ENCODE measurements at places on chromosomes 1 and 21.

DNA sequence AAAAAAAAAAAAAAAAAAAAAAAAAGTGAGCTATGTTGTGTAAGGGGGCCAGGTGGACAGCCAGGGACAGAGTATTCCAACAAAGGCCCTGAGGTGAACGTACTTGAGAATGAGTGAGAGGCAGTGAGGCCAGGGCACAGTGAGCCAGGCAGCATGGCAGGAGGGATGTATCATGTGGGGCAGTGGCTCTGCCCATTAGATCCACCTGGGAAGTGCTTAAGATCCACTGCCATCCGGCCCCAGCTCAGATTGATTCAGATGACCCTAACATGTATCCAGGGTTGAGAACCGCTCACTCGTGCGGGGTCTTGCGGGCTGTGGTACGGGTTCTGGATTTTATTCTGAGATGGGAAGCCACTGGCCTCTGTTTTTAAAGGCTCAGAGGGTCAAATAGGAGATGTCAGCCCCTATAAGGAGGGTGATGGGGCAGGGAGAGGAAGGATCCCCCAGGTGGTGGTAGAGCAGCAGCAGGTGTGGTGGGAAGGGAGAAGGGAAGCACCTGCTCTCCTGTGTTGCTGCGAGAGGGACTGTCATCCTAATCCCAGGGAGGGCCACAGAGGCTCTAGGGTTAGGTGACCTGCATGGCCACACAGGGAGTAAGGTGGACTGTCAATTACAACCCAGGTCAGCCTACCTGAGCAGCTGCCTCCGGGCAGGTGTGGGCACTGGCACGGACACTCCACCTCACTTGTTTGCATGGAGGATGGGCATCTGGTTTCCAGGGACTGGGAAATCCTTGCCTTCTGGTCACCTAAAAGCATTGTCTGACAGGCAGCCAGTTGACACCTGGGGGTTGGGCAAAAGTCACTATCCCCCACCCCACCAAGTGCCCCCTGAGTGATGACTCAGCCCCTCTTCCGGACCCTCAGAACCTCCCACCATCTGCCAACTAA is 31.6 kb downstream of the CDK18 start:
- DNase-seq: no peak

GRCh38 chr1:186753241-186753640 is 73.0 kb upstream of the PTGS2 start:
- DNase-seq: no peak

GRCh38 chr1:47967864-47968555 is 29.2 kb downstream of the TRABD2B start:
- DNase-seq: no peak

- DNase-seq: no peak
Measured at GRCh38 chr1:43942411-43942810, 4.3 kb upstream of the IPO13 start.

GRCh38 chr1:203122159-203122558 is 5.4 kb upstream of the ADORA1 start:
- no peak for DNase-seq

DNA sequence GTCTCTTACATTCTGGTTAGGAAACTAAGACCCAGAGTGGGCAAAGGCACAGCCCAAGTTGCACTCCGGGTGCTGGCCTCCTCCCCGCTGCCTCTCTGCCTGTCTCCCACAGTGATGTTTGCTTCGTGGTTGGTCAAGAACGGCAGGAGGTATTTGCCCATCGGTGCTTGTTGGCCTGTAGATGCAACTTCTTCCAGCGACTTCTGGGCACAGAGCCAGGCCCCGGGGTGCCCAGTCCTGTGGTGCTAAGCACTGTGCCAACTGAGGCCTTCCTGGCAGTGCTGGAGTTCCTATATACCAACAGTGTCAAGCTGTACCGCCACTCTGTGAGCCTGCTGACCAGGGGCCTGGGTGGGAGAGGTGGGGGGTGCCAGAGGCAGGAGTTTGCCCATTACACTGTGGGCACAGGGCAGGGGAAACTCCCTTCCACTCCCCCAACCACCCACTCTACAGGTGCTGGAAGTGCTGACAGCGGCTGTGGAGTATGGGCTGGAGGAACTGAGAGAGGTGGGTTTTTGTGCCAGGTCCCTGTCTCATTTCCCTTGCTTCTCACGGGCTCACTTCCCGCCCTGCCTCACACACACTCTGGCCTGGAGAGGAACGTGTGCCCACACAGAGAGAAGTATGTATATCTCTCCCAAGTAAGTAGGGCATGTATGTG is 1.9 kb downstream of the BTBD19 start:
- DNase-seq: no peak

DNA sequence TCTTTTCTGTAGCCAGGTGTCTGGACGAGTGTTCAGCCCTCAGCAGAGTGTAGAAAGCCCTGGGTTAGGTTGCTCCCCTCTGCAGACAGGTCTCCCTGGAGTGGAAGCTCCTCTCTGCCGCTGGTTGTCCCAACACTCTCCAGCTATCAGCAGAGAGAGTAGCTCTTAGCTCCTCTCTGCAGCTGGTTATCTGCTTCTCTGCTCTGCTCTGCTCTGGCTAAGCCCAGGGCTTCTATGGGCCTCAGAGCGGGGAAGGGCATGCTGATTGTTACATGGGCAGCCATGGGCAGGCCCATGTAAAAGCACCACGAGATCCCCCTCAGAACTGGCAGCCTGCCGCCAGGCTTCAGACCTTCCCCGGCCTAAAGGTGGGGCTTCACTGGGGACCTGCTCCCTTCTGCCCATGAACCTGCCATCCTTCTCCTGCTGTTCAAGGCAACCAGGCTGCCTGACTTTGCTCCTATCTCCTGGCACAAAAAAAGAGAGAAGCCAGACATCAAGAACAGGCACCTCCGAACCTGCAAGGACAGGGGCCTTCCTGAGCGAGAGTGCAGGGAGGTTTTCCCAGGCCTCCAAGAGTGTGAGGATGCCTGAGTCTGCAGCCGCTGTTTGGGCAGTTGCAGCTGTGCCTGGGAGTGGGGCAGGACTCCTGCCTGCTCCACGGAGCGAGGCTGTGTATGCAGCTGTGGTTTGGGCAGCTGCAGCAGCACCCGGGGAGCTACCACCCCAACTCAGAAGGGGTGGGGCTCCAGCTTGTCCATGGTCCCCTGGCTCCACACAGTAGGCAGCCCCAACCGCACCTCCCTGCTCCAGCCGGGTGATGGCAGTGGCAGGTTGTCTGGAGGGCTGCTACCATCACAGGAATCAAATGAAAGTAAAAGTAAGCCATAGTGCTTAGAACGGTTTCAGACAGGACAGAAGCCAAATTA is 973.7 kb downstream of the LTN1 start:
- no peak for DNase-seq

DNA sequence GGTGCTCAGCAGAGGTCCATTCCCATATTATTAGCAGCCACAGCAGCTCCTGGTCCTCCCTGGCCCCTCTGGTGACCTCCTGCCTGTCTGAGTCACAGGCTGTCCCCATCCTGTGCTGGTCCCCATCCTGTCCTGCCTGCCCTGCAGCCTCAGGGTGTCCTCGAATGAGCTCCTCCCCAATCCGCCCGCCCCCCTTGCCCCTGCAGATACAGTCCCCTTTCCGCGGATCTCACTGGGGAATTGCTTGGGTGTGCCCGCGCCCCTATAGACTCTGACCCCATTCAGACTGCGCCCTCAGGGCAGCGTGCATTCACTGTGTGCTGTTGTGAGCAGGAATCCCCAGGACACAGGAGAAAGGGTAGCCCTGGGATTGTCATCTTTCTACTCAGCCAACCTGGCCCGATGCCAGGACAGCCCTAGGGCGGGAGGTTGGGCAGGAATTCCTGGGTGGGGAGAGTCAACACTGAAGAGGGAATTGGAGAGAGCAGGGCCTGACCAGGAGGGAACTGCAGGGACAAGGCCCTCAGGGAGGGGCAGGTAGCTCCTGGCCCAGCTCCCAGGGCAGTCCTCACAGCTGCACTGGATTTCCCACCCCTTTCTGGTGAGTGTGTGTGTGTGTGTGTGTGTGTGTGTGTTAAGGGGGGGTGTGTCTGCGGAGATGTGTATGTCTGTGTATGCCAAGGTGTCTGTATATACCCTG is 1.1 kb upstream of the GUCA2A start:
- DNase-seq: no peak

DNA sequence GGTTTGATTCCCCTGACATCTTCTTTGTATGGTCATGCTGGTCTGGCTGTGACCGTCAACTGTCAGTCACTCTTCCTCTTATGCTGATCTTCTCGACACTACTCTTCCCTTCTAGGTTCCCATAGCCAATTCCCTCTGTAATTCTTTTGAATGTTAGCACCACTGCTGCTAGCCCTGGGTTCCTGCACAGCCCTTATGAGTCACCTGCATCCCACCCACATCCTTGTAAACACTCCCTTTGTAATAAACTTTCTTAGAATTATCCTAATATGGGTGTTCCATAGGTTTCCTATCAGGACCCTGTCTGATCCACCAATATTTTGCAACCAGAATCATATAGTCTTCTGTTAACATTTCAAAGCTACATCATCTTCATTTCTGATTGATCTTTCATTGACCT is 37.1 kb downstream of the JUN start:
- DNase-seq: no peak

- DNase-seq: no peak
Measured at GRCh38 chr1:181111559-181111958, 23.1 kb downstream of the IER5 start.

- no peak for DNase-seq
Measured at GRCh38 chr1:31299365-31299764, 2.5 kb downstream of the ZCCHC17 start.

DNA sequence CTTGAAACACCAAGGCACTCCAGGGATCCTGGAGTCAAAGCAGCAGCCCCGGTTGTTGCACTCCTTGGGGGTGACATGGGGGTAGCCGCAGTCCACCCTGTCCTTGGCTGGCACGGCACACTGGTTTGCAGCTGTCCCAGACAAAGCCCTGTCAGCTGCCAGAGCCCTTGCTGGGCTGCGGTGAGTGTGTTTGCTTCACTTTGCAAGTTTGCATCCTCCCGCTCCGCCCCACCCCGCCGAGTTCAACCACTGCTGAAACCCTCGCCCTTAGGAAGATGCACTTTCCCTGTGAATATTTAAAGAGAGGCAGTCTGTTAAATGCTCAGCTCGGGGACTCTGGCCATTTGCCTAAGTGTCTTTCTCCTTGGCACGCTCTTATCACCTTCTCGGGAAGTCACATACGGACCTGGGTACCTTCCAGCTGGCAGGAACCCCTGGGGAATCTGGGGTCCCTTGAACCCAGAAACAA is 1.7 kb downstream of the TFF3 start:
- no peak for DNase-seq

DNA sequence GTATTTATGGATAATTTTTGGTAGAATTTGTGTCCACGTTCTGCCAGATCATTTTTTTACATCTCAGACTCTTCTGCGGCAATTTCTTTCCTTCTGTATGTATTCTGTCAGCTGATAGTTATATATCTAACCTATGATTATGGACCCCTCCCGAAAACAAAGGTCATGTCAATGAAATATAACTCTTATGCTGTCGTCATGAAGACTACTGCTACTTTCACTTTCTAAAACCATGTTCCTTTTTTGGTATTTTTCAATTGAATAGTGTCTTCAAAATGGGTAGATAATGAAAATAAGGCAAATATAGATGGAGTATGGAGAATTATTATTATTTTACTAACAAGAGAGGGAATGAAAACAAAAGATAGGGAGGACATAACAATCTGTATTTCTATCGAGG is 3.2 kb downstream of the ANGPTL1 start:
- DNase-seq: no peak

GRCh38 chr1:93395195-93395594 is 49.5 kb downstream of the DR1 start:
- no peak for DNase-seq

GRCh38 chr1:1349256-1350012 is at the start of gene DVL1:
Gene DVL1, minus strand, starts transcription at chr1:1349418. Its CDS starts 353 bp downstream, at chr1:1349065.
- no peak for DNase-seq

DNA sequence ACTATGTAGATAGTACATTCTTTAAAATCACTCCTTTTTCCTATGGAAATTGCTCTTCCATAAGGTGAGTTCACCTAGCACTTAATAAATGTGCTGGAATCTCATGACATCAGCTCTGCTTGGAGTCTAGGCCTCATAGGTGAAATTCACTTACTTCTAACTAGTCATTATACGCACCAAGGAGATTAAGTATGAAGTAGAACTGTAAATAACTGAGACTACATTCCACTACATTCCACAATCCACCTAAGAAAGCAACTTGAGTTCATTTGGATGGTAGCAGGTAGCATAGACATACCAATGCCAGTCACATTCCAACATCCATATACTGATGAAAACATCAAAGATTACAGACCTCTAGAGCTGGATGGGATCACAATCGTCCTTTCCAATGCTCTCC is 64.3 kb downstream of the NIBAN1 start:
- DNase-seq: no peak

GRCh38 chr21:20783611-20784010 is 214.6 kb upstream of the NCAM2 start:
- DNase-seq: no peak

DNA sequence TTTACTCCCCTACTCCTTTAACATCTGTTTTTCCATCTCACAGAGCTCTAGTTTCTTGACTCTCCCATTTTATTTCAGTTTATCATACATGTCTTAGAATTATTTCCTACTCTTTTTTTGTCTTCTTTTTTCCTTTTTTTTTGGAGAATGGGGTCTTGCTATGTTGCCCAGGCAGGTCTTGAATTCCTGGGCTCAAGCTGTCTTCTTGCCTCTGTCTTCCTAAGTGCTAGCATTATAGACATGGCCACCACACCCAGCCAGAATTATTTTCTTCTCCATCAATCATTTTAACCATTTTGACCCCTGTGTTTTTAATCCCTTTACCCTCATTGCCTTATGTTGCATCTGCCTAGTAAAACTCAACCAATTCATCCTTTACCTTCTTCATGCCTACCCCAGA is 123.2 kb upstream of the KIAA1614 start:
- no peak for DNase-seq

- DNase-seq: no peak
Measured at GRCh38 chr1:88549536-88549935, 134.5 kb upstream of the PKN2 start.

DNA sequence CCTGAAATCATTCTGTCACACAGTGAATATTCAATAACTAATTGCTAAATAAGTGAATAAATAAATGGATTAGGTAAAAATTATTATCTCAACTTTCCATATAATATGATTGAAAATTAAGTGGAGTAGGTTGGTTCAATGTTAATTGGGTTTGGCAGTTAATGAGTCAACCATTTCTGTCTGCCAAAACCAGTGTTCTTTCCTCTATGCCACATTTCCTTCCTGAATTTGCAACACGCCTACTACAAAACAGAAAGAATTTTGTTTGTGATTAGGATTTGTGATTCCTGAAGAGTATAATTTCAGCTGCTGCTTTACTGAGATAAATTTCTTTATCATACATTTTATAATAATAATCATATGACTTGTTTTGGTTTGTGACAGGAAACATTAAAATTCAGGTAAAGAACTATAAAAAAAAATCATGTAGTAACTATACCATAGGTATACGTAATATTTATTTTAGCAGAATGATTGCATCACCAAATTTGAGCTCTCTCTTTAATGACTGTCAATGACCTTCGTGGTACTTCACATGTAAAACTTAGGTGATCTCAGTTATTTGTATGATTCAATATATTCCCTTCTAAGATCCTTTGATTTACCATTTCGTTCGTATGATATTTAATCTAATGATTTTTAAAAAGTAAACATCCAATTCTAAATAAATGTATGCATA is 241.3 kb downstream of the KCNT2 start:
- no peak for DNase-seq
